ENCODE measurements at places on chromosomes 7 and 10.

DNA sequence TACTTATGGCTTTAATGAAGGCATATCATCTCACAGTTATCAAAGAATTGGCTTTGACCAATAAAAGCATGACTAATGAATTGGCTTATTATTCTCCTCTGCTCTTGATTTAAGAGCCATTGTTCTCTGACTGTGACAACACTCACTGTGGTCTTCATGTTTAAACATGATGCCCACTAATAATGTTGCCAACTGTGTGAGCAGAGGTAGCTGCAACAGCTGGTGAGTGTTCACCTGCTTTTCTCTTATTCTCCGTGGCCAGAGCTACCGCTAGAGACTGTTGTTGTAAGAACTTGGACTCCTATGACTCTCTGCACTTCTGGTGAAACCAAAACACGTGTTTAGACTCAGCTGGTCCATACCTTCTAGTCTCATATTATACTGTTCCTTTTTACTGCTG lies 335.9 kb downstream of the XPNPEP1 start:
- H3K4me1 ChIP-seq = peaks cover 10% of the 10 kb centered on the region
- H3K27ac ChIP-seq = no peak overlapping the region
- DNase-seq = no peak
- H3K36me3 ChIP-seq = no peaks in the 10 kb centered on the region
- H3K4me3 ChIP-seq = no peak overlapping the region

DNA sequence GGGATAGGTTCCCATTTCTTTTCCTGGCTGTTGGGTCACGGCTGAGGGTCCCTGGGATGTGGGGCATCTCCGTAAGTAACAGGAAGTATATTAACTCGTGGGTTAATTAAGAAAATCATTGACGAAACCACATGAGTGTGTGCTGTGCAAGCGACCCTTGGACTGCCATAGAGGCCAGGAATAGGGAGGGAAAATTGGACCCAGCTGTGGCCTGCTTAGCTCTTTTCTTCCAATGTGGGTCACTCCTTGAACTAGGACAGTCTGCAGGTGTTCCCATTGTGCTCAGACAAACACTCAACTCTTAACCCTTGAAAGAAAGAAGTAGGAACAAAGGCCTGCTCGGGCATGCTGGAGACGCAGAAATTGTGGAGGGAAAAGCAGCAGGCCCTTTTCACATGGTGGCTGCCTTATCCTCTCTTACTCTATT lies 25.6 kb upstream of the PLEKHA1 start:
- peaks cover 8% of the 10 kb centered on the region for H3K4me1 ChIP-seq
- H3K27ac ChIP-seq = no peak overlapping the region
- H3K4me3 ChIP-seq = no peak overlapping the region
- no peaks in the 10 kb centered on the region for H3K36me3 ChIP-seq
- peaks cover 13% of the 10 kb centered on the region for H3K27me3 ChIP-seq
- DNase-seq = no peak

DNA sequence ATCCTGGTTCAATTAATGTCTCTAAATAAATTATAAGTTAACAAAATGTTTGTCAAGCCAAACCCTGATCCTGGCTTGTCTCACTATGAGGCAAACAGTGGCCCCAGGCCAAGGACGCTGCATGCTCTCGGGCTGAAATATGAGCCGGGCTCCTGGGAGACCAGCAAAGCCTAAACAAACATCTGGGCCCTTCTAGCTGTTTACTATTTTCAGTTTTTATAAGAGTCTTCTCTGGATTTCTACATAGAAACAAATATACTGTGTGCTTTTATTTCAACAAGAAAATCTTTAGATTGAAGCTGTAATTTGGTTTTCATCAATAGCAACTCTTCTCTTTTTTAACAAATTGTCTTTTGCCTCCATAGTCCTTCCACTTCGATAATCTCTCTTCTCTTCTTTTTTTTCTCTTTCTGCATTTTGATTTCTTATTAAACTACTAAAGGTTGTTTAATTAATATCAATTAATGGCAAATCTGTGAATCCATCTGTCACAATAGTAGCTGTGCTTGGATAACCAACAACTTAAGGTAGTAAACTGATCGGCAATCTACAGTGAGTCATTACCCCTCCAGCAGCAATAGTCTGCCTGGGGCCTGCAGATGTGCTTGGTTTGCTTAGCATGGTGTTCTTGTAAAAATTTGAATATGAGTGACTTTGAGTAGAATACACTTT lies 83.3 kb upstream of the DNAJC1 start:
- peaks cover 24% of the 10 kb centered on the region for H3K27me3 ChIP-seq
- no peaks in the 10 kb centered on the region for H3K36me3 ChIP-seq
- peak overlapping the region; percentile 80 for H3K27ac ChIP-seq
- peak overlapping the region; percentile 48 for H3K4me3 ChIP-seq

- H3K4me3 ChIP-seq = no peak overlapping the region
- H3K4me1 ChIP-seq = peaks cover 57% of the 10 kb centered on the region
- H3K27ac ChIP-seq = peak overlapping the region; percentile 79
- H3K36me3 ChIP-seq = peaks cover 5% of the 10 kb centered on the region
Observed at GRCh38 chr7:102305414-102306268, 19.0 kb downstream of the SH2B2 start.

GRCh38 chr7:121620206-121620605 lies 224.1 kb upstream of the FAM3C start:
- no peak overlapping the region for H3K27ac ChIP-seq
- no peaks in the 10 kb centered on the region for H3K36me3 ChIP-seq
- H3K4me3 ChIP-seq = no peak overlapping the region
- H3K27me3 ChIP-seq = no peaks in the 10 kb centered on the region

- no peaks in the 10 kb centered on the region for H3K4me1 ChIP-seq
- H3K27ac ChIP-seq = no peak overlapping the region
- no peaks in the 10 kb centered on the region for H3K36me3 ChIP-seq
- DNase-seq = no peak
- H3K4me3 ChIP-seq = no peak overlapping the region
- H3K27me3 ChIP-seq = peaks cover 9% of the 10 kb centered on the region
Observed at GRCh38 chr10:6643962-6644361, 63.9 kb upstream of the PRKCQ start.

GRCh38 chr10:114458216-114458920 lies 54.1 kb upstream of the AFAP1L2 start:
- H3K4me1 ChIP-seq = peaks cover 12% of the 10 kb centered on the region
- H3K4me3 ChIP-seq = no peak overlapping the region
- DNase-seq = no peak

DNA sequence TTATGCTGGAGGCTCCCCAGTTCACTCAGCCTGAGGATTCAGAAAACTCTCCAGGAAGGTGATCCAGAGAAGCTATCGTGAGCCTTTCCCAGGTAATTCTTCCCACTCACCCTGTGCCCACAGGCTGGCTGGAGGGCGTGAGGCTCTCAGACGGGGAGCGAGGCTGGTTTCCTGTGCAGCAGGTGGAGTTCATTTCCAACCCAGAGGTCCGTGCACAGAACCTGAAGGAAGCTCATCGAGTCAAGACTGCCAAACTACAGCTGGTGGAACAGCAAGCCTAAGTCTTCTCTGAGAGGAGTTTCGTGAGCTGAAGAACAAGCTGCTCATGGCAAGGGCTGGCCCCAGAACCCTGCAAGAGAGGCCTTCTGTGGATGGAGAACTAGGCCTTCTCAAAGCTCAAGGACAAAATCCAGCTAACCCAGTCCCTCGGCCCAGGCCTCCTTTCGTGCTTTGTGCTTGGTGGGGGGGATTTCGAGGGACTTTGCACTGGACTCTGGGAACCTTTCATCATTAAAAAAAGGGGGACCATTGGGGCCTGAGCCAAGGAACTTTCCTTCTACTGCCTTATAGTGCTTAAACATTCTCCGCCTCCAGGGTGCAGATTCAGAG lies 23.6 kb downstream of the NOBOX start:
- no peaks in the 10 kb centered on the region for H3K27me3 ChIP-seq
- no peak overlapping the region for H3K27ac ChIP-seq
- DNase-seq = peak; percentile 57
- H3K36me3 ChIP-seq = no peaks in the 10 kb centered on the region
- H3K4me1 ChIP-seq = peaks cover 8% of the 10 kb centered on the region
- no peak overlapping the region for H3K4me3 ChIP-seq

- H3K4me3 ChIP-seq = no peak overlapping the region
- H3K27ac ChIP-seq = no peak overlapping the region
- H3K36me3 ChIP-seq = no peaks in the 10 kb centered on the region
- no peaks in the 10 kb centered on the region for H3K4me1 ChIP-seq
- no peak for DNase-seq
- no peaks in the 10 kb centered on the region for H3K27me3 ChIP-seq
Observed at GRCh38 chr10:82643601-82644000, 768.6 kb downstream of the NRG3 start.

GRCh38 chr10:121375172-121375571 lies 223.1 kb downstream of the FGFR2 start:
- no peak overlapping the region for H3K27ac ChIP-seq
- H3K36me3 ChIP-seq = no peaks in the 10 kb centered on the region
- DNase-seq = no peak
- H3K4me1 ChIP-seq = no peaks in the 10 kb centered on the region
- H3K27me3 ChIP-seq = no peaks in the 10 kb centered on the region

DNA sequence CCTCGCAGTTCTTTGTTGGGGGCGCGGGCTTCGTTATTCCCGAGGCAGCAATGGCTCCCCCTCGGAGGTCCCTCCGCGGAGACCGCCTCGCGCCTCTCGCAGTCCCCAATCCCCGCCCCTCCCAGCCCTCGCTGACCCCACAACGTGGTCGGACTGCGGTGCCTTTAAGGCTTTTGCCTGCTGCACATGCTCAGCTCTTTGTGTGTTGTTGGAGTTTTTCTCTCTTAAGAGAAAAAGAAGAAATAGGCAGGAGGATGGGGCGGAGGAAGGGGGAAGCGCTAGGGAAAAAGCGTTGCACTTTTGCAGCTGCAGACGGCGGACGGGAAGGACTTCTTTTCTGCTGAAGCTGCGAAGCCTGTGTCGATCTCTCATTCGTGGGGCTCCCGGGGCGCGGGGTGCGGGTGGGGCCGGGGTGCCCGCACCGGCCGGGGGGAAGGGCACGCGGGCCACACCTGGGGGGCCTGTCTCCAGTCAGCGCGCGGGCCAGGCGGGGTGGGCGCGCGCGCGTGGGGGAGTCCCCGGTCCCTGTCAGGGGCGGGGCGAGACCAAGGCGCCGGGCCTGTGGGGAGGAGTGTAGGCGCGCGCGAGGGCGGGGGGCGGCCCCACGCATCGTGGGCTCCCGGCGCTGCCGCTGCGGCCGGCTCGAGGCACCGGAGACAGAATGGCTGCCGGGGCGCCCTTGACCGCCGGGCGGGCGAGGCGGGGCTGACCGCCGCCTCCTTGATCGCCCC lies 445 bp upstream of the ATRNL1 start:
- peaks cover 18% of the 10 kb centered on the region for H3K4me1 ChIP-seq
- no peaks in the 10 kb centered on the region for H3K27me3 ChIP-seq
- no peak for DNase-seq

DNA sequence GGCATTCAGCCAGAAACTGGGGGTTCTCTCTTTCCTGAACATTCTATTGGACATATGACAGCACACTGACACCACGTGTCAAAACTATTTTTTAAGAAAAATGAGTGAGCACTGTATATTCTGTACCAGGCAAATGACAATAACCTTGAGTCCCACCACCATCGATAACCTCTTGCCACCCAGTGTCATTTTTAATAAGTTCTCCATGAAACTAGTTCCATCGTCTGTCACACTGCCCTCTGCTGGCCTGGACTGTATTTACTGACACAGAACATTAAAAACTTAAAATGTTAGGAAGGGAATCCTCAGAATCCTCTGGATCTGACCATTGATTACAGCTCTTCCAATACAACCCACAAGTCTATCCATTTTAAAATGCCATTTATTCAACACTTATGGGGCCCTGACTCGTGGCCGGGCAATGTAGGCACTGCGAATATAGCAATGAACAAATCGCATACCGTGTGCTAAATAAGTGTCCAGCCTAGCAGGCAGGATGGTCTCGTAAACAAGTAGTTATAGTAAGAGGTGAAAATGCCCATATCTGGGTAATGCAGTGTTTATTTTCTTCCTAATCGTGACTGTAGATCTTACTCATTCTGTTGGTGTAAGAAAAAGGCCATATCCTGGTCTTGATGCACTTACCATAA lies 35.9 kb upstream of the CACNB2 start:
- H3K4me1 ChIP-seq = no peaks in the 10 kb centered on the region
- no peak overlapping the region for H3K27ac ChIP-seq
- H3K27me3 ChIP-seq = peaks cover 47% of the 10 kb centered on the region
- H3K4me3 ChIP-seq = no peak overlapping the region

- H3K36me3 ChIP-seq = no peaks in the 10 kb centered on the region
- peaks cover 4% of the 10 kb centered on the region for H3K4me1 ChIP-seq
- no peak overlapping the region for H3K27ac ChIP-seq
- peaks cover 5% of the 10 kb centered on the region for H3K27me3 ChIP-seq
- no peak for DNase-seq
- no peak overlapping the region for H3K4me3 ChIP-seq
Observed at GRCh38 chr7:9962742-9963141, 1010.9 kb upstream of the PHF14 start.

- H3K27ac ChIP-seq = no peak overlapping the region
- H3K4me3 ChIP-seq = no peak overlapping the region
- H3K4me1 ChIP-seq = peaks cover 13% of the 10 kb centered on the region
- H3K27me3 ChIP-seq = peaks cover 2% of the 10 kb centered on the region
- no peaks in the 10 kb centered on the region for H3K36me3 ChIP-seq
- DNase-seq = no peak
Observed at GRCh38 chr7:28643188-28643569, 230.9 kb downstream of the CREB5 start.

DNA sequence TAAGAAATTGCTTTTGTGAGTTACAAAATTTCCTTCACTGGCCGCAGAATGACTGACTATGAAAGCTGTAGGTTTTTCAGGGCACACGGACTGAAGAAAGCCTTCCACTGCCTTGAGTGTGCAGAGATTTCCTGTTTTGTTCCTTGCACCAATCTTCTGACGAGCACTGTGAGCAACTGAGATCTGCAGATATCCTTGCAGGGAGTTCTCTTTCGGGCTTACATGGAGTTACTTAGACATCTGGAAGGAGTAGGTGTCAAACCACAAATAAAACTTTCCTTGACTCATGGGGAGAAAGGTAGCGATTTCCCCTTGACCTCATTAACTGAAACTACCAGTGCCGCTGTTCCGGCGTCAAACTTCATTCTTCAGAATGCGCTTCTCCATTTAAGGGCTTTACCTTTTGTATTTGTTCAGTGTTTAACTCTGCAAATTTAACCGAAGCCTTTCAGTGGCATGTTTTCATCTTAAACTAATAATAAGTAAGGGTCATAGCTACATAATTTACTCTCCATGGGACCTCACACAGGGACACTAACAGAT lies 1175.3 kb downstream of the GATA3 start:
- no peak overlapping the region for H3K4me3 ChIP-seq
- no peak for DNase-seq
- no peaks in the 10 kb centered on the region for H3K27me3 ChIP-seq
- H3K4me1 ChIP-seq = no peaks in the 10 kb centered on the region
- no peaks in the 10 kb centered on the region for H3K36me3 ChIP-seq

- H3K4me3 ChIP-seq = no peak overlapping the region
- H3K27me3 ChIP-seq = no peaks in the 10 kb centered on the region
Observed at GRCh38 chr7:142024547-142024946, 28.9 kb downstream of the MGAM start.

- H3K4me3 ChIP-seq = no peak overlapping the region
- H3K4me1 ChIP-seq = no peaks in the 10 kb centered on the region
- peaks cover 30% of the 10 kb centered on the region for H3K36me3 ChIP-seq
Observed at GRCh38 chr10:131954356-131954965, 27.3 kb downstream of the BNIP3 start.
